ENCODE measurements at places on chromosomes 11 and 22.

DNA sequence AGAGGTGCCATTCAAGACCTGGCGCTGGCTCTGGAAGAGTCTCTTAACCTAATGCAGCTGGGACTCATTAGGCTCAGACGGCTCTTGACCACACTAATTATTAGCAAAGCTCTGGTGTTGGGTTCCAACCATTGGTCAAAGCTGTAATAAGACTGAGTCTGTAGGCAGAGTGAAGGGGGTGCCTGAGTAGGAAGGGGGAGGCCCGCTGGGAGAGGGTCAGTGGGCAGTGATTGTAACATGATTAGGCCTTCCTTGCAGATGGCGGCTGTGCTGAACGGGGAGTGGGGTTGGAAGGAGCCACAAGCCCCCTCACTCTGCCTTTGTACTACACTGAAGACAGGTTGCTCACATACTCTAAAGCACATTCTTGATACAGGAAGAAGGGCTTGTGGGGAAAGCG, 5.2 kb downstream of the SRPRA start:
- no peak for DNase-seq

DNA sequence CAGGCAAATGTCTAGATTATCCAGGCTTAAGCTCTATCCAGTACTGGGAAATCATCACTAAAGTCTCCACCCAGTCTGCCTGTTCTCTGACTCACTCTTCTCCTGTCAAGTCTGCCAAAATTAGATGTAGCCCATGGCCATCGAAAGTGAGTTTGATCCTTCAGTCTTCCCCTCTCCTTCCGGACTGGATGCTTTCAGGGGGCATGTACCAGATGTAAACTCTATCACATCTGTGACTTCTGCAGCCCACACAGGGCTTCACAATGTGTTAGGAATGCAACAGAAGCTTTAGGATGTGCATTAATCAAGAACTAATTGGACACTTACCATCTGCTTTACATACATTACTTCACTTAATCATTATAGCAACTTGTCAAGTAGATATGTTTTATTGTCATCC, 12.3 kb downstream of the ME3 start:
- DNase-seq, result no peak

- DNase-seq, result peak; percentile 63
Observed at GRCh38 chr11:17547051-17547577, at the start of gene OTOG. Gene OTOG (plus strand): TSS chr11:17547259. CDS start chr11:17547373, 114 bp downstream.

- no peak for DNase-seq
Observed at GRCh38 chr22:21621025-21621424, 8.8 kb downstream of the YDJC start.

DNA sequence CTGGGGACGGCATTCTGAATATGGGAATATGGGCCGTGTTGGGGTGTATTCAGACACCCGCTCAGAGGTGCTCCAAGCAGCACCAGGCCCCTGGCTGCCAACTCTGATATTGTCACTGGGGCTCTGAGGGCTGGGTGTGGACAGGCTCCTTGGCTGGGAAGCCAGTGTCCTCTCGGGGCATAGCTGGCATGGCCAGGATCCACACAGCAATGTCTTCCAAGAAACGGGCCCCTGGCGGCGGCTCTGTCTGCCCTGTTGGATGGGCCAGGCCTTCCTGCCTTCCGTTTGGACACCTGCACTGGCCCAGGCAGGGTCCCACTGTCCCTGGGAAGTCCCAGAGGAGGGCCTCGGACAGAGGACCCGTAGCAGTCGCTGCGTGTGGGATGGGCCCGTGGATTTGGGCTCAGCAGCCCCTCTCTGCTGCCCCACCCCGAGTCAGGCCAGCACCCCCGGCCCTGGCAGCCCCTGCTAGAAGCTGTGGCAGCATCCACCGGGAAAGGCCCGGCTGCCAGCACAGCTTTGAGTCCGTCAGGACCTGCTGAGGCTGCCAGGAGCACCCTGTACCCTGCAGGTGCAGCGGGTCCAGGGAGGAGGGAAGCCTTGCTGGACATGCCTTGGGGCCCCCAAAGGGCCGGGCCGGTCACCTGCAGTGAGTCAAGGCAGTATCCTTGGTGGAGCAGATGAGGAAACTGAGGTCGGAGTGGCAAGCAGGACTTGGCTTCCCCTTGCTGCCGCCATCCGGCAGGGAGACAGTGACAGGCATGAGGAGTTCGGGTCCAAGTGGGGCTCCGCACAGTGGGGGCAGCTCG, 4.1 kb downstream of the PANX2 start:
- DNase-seq, result no peak

Measured in iPS DF 6.9 (cell line).